ENCODE measurements at places on chromosomes 12 and 14. TPM values are rescaled to one million over a fixed set of nuclear protein-coding genes. Genes with fewer than 3 reads are reported as not detected.

DNA sequence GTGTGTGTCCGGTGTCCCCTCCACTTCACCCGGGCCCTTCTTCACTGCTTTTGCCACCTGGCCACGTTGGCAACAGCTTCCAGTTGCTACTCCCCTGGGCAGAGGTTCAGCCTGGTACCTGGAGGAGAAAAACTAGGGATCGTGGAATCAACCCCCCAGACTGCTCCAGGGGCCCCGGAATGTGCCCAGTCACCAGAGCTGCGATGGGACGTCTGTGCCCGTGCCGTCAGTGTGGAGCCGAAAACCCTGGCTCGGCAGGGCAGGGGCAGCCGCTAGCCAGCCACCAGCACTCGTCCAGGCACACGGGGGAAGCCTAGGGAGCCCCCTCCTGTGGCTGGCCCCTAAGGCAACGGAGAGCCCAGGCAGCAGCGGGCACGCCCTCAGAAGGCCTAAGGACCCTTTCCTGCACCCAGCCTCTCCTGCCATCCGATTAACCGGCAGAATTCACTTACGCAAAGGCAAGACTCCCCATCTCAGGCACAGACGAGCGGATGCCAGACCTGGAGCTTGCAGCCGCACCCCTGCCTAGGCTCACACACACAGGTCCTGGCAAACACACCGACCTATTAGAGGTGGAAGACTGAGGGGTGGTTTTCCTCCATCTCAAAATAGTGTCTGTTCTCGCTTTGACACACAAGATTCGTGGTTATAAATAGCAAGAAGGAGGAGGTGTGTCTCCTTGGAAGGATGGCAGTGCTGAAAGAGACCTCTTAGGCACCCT lies 62.6 kb downstream of the FBXL14 start:
- DNase-seq, result no peak

Gene BMP4
- total RNA-seq, result 2.7 TPM

GRCh38 chr14:35332517-35333263 lies 40.5 kb downstream of the PSMA6 start:
- no peak for DNase-seq

GRCh38 chr12:31007153-31007495 lies 66.5 kb upstream of the DDX11 start:
- DNase-seq, result no peak

- no peak for DNase-seq
Measured at GRCh38 chr14:30299915-30300314, 259.0 kb upstream of the G2E3 start.

Gene IRF2BPL
- total RNA-seq, result 79.7 TPM

- DNase-seq, result no peak
Measured at GRCh38 chr12:95022477-95022876, 19.0 kb upstream of the NDUFA12 start.

DNA sequence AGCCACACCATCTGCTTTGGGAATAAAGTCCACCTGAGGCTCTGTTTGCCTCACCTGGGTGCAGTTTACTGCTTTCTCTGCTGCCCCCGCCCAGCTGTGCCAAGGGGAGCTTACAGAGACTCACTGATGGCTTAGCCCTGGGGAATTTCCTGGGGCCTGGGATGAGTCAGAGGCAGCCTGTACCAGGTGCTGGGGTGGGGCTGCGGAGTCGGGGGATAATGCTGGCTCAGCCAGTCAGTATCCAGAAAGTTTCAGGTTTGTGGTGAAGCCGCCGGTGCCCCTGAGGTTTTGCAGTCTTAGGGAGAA lies 22.3 kb downstream of the PLEKHG3 start:
- DNase-seq, result peak; percentile 79

DNA sequence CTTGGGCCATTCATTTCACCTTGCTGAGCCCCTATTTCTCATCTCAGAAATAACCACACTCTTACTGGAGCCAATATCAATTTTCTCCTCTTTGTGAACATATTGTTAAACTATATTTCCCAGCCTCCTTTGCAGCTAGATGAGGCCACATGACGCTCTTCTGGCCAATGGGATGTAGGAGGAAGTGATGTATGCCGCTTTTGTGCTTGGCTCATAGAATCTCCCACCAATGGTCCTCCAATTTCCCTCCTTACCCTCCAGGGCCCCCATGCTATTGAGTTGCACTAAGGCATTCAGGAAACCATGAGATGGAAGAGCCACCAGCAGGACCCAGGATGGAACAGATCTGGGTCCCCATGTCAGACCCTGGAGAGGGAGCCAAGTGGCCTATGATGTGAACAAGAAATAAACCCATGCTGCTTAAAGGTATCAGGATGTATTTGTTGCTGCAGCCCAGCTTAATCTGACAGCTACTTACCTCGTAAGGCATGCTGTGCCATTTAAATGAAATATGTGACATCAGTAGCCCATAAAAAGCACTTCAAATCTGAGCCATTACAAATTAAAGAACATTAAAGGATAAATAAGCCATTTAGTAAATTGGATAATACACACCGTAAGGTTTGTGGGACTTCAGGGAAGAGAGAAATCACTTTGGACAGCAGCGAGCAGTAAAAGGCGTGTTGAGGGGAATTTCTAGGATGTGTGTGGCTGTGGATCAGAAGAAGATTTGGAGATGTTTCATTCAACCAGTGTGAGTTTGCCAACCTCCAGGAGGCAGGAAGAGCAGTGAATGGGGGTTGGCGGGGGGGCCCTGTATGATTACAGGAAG lies 24.4 kb upstream of the BDKRB2 start:
- no peak for DNase-seq

Gene ERP27
- total RNA-seq, result 0.07 TPM
